ENCODE measurements at places on chromosomes 11 and 22.

GRCh38 chr11:74696500-74696899 lies 34.7 kb downstream of the CHRDL2 start:
- no peak for DNase-seq

- no peak for DNase-seq
These were observed 842.4 kb downstream of the LUZP2 start for GRCh38 chr11:25339281-25339680.

DNA sequence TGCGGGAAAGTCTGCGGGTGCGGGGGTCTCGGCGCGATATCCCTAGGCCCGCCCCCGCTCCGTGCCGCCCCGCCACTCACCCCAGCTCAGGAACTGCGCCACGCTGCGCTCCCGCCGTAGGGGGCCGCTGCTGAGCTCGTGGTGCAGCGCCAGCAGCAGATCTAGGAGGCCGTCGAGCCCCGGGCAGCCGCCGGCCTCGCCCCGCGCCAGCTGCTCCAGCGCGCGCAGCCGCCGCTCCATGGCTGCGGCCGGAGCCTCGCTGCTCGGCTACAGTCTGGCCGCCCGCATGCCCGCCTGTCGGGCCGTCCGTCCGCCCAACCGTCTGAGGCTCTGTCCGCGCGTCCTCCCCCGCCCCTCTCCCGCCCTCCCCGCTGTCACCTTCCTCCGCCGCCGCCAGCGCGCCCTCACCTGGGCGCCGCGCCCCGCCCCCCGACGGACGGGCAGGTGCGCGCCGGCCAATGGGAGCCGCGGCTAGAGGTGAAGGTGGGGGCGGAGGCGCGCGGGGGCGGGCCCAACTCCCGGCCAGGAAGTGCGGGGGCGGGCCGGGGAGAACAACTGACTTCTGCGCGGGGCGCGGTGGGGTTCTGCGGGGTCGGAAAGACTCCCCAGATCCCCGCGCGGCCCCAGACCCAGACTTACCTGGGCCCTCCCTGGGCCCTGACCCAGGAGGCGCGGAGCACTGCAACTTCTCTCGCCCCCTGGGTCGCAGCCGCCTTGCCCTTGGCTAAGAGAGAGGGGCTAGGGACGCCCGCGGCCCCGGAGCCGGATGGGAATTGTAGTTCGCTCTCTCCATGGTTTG lies at the start of gene CDC42BPG:
Gene CDC42BPG, minus strand, starts transcription at position 324 of the 799 bp plus-strand sequence. Its CDS starts 84 bp downstream, at position 240.
- DNase-seq: peak; percentile 64

DNA sequence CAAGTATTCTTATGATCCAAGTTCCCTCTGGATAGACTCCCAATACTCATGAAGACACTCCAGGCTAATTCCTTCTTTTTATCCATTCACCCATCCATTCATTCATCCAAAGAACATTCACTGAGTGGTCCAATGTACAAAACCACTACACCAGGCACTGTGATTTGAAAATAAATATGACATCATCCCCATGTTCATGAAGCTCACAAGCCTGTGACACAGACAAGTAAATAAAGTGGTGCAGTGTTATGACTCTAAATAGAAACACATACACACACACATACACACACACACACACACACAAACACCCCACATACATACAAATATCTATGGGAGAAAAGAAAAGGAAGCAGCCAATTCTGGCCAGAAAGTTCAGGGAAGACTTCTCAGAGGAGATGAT lies 35.5 kb downstream of the MTMR2 start:
- no peak for DNase-seq

- DNase-seq: no peak
These were observed 69.9 kb downstream of the PTPRJ start for GRCh38 chr11:48050304-48050703.

- DNase-seq: no peak
These were observed 3.9 kb upstream of the RAB38 start for GRCh38 chr11:88179141-88179540.

GRCh38 chr22:48068323-48068885 lies 1306.0 kb downstream of the TBC1D22A start:
- DNase-seq: no peak

DNA sequence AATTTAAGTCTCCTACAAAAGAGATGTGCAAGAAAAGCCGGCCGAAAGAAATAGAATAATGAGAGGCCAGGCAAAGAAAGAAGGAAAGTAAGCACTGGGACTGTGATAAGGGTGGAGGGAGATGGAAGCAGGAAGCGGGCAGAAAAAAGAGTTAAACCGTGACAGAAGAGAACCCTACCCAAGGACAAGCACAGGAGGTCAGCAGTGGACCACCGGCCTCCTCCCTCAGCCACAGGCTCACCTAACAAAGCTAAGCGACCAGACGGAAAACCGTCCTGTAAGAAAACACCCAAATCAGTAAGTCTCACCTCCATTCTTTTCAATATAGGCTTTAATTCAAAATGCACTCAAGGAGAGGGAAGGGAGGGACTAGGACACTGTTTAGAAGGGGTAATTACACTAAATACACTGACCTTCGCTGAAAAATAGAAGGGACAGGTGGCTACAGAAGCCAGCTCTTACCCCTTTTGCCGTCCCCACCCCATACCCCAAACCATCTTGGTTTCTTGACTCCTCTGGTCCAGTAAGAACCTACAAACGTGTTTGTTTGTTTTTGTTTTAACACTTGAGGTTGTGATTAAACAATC lies 1.9 kb downstream of the FAM181B start:
- DNase-seq: no peak

DNA sequence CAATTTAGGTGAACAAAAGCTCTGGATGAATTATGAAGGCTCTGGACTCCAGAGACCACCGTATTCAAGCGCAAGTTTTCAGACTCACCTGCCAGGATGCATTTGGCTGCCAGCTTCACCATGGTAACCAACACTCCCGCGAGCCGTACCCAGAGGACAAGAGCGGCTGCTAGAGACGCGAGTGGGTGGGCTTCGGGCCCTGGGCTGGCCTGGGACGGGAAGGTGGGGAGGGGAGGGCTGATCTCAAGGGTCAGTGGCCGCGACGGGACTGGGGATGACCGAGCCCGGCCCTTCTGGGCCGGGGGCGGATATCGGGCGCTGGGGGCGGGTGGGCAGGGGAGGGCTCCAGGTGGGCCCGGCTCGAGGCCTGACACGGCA lies 344 bp downstream of the IFT27 start:
- no peak for DNase-seq

GRCh38 chr22:37258005-37258752 lies 14.1 kb upstream of the RAC2 start:
- no peak for DNase-seq

GRCh38 chr11:128904656-128905344 lies 13.6 kb downstream of the KCNJ5 start:
- DNase-seq: peak; percentile 38

GRCh38 chr22:50713571-50714056 lies 24.4 kb upstream of the ACR start:
- DNase-seq: no peak

DNA sequence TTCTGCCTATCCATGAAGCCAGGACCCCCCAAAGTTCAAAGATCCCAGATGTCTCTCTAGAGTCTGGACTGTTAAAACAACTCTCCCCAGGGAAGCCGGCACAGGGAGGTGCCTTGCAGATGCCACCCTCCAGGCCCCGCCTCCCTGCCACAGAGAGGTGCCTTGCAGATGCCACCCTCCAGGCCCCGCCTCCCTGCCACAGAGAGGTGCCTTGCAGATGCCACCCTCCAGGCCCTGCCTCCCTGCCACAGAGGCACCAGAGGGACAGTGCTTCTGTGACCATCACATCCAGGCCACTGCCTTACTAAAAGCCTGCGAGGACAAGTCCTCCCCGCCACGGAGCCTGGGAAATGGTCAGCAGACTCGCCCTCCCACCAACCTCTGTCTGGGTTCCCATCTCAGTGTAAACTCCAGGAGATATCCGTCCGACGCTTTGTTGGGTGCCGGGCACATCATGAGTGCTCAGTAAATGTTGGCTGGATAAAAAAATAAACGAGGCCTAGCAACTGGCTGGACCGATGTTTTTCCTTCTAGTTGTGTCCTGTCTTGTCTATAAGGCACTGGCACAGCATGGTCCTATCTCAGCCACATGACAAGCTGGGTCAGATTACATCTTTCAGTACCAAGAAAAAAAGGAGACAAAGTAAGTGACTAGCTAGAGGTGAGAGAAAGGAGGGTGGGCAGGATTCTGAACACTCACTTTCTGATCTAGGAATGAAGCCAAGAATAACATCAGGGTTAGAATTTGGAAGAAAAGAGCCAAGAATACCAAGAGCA lies 91.2 kb upstream of the CSNK2A3 start:
- DNase-seq: peak; percentile 38

DNA sequence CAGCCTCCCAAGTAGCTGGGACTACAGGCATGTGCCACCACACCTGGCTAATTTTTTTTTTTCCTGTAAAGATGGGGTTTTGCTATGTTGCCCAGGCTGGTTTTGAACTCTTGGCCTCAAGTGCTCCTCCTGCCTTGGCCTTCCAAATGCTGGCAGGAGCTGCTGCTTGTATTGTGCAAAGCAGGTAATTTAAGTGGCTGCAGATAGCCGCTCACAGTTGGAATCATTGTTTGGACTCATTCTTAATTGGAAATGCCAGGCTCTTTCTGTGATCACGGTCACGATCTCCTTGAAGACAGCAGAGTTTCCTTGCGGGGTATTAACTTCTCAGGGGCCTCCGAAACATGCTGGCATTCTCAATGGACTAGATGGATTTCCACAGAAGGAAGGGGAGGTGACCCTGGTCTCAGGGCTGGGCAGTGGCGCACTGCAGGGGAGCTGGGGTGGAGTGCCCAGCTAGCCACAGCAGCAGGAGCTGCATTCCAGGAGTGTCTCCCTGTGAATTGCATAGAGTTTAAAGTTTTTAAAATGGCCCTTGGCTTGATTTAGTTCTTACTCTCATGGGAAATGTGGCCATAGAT lies 136.1 kb downstream of the MORC2 start:
- DNase-seq: peak; percentile 31

GRCh38 chr11:19394525-19395016 lies 153.8 kb upstream of the E2F8 start:
- no peak for DNase-seq

DNA sequence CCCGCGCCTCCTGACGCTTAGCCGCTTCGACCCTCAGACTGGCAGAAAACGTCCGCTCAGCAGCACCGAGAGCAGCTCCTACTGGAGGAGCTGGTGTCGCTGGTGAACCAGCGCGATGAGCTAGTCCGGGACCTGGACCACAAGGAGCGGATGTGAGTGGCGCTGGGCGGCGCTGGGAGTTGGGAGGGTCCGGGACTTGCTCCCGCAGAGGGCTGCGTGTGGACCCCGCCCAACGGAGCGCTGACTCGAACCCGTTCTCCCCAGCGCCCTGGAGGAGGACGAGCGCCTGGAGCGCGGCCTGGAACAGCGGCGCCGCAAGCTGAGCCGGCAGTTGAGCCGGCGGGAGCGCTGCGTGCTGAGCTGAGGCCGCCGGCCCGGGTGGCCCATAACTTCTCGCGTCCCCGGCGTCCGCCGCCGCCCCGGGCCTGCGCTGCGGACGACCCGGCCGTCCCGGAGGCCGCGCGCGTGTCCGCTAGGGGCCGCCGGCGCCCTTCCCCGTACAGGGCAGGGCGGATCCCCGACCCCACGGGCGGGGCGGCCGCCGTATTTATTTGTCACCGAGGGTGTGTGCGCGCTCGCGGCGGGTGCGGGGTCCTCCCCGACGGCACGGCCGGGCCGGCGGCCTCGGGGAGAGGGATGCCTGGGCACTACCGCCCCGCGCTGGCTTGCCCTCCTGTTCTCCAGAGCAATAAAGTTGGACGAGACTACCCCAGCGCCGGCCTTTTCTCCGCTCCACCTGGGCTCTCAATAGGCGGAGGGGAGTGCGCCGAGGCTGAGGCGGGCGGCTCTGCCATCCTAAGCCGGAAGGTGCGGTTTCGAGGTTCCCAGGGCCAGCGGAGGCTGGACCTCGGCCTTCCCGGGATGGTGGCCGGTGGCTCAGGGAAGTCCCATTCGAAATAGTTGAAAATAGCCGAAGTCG lies 3.4 kb downstream of the KCNK7 start:
- DNase-seq: peak; percentile 61

DNA sequence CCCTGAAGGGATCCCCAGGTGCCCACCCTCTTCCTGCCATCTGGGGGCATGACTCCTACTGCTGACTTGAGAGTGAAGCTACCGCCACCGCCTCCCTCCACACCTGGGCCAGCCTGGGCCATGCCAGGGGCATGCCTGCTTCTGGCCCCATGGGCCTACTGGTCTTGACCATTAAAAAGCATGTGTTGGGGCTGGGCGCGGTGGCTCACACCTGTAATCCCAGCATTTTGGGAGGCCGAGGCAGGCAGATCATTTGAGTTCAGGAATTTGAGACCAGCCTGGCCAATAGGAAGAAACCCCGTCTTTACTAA lies 37.7 kb upstream of the CCDC188 start:
- DNase-seq: no peak

- no peak for DNase-seq
These were observed 135.0 kb downstream of the SERGEF start for GRCh38 chr11:17877886-17878285.

DNA sequence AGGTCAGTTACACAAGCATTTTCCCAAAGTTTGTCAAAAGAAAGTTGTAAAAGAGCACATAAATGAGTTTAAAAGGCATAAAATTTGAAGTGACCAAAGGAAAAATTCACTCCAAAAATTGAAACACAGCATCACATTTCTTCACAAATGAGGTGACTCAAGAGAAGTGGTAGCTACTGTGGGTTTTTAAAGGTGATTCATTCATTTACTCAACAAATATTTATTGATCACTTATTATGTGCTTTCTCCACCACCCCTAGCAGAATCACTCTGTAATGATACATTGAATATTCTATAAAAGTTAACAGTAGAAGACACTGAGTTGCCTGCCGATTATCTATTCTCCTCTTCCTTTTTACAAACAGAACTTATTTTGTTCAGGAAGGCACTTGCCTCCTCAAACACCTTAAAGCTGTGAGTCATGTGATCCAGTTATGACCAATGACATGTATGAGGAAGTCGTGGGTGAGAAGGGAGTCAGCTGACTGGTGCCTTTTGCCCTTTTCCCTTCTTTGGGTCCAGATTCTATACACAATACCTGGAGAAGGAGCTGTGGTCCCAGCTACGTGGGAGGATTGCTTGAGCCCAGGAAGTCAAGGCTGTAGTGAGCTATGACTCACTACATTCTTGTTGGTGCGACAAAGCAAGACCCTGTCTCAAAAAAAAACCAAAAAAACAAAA lies 67.7 kb upstream of the CLNS1A start:
- DNase-seq: peak; percentile 9

GRCh38 chr11:13042873-13043342 lies 33.8 kb downstream of the RASSF10 start:
- no peak for DNase-seq

DNA sequence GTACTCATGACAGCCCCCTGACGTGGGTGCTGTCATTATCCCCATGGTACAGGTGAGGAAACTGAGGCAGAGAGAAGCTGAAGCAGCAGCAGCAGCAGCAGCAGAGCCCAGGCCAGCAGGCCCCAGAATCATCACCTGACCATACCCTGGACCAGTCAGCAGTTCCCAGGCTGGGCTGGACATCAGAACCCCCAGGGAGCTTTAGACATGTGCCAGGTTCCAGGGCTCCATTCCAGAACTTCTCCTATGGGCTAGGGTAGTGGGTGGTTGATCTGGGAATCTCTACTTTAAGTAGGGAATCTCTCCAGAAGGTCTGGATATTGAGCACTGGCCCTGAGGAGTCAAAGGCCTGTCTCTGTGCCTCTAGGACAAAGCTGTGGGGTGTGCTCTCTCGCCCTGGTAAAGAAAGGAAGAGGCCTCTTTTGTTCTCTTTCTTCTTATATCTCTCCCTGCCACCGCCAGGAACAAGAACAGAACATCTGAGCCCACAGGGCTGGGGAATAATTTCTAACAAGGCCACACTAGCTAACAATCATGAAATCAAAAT lies 26.6 kb downstream of the MAFF start:
- no peak for DNase-seq

GRCh38 chr11:108729227-108729871 lies 64.5 kb downstream of the DDX10 start:
- no peak for DNase-seq

GRCh38 chr11:122617297-122617696 lies 38.2 kb upstream of the UBASH3B start:
- DNase-seq: no peak

GRCh38 chr11:47003180-47003877 lies 66.8 kb downstream of the CSTPP1 start:
- DNase-seq: no peak
